ENCODE measurements at places on chromosomes 3 and 15.

GRCh38 chr15:40344217-40344616 lies 3.5 kb upstream of the CCDC9B start:
- no peak for DNase-seq

DNA sequence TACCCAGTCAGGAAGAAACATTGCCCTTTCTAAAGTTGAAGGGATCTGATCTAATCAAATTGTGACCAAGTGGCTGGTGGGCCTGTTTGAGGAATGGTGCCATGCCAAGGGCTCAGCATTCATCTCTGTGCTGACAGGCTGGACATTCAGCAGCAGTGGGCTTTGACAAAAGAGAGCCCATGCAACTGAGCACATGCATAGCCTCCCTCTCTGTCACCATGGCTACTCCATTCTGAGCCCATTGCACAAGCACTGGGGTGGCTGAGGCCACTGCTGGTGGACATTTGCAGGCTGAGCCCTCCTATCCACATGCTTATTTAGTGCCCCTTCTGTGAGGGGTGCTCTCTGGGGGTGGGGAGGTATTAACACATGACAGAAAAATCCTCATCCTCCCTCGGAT lies 28.6 kb upstream of the TNFSF10 start:
- no peak for DNase-seq

DNA sequence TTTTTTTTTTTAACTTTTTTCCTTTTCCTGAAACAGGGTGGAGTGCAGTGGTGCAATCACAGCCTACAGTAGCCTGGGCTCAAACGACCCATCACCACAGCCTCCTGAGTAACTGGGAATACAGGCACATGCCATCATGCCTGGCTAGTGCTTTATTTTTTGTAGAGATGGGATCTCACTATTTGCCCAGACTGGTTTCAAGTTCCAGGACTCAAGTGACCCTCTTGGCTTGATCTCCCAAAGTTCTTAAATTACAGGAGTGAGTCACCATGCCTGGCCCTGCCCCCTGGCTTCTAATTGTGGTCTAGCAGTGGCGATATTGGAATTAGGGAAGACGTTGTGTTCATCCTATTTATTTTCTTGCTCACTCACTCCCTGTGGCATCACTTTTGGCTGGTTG lies 1138.4 kb downstream of the SI start:
- no peak for DNase-seq

- no peak for DNase-seq
Observed at GRCh38 chr3:10962481-10963036, 30.0 kb upstream of the SLC6A1 start.

DNA sequence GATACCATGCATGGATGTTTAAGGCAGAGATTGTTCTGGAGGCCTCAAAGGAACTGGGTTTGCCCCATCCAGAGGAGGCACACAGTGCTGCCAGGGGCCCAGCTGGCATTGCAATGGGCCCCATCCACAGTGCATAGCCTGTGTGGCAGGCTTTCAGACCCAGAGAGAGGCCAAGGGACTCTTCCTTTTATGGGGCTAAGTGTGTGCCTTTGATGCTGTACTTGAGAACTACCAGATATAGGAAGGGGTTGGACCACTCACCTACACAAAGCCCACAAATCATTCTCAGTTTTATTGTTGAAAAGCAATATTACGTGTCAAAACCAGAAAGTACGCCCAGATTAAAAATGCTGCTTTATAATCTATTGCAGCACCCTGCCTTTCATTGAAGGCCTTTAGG lies 134.9 kb downstream of the EPHB1 start:
- DNase-seq: no peak

GRCh38 chr3:105728771-105729312 lies 140.0 kb downstream of the CBLB start:
- no peak for DNase-seq

GRCh38 chr3:31064021-31064420 lies 169.6 kb upstream of the GADL1 start:
- peak; percentile 17 for DNase-seq

GRCh38 chr3:183008800-183009199 lies 28.5 kb upstream of the DCUN1D1 start:
- no peak for DNase-seq

DNA sequence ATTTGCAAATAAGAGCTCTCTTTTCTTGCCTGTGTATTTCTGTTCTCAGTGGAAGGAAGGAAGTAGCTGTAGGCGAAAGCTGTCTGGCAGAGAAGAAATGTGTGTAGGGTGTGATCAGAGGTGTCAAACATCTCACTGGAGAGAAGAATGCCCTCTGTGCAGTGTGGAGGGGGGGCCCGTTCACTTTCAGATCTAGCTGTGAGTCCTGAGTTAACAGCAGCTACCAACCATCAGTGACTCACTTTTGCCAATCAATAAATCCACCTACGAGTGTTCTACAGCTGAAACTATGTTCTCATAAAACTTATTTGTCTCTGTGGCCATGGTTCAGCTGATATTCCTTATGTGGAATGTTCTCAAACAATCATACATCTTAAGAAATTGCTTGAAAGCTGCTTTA lies 103.7 kb downstream of the FRMD4B start:
- DNase-seq: no peak

DNA sequence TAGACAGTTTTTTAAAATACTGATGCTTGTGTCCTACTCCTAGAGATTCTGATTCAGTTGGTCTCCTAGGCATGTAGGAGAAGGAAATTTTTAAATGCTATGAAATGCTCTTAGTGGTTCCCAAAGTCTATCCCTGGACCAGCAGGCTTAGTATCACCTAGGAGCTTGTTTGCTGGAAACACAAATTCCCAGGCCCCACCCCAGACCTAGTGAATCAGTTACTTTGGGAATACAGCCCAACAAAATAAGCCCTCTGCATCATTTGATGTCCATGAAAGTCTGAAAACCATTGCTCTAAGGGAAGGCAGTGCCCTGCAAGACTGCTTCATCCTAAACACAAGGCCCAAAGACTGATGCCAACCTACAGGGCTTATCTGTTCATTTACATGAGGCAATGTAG lies 36.3 kb downstream of the CCNL1 start:
- DNase-seq: no peak
